ENCODE measurements at places on chromosomes 7 and 10.

- DNase-seq = peak; percentile 33
- H3K4me1 ChIP-seq = peaks cover 4% of the 10 kb centered on the region
- H3K4me3 ChIP-seq = no peak overlapping the region
- H3K27ac ChIP-seq = no peak overlapping the region
- no peaks in the 10 kb centered on the region for H3K36me3 ChIP-seq
Measured at GRCh38 chr10:11724938-11725776, 17.0 kb upstream of the ECHDC3 start.

DNA sequence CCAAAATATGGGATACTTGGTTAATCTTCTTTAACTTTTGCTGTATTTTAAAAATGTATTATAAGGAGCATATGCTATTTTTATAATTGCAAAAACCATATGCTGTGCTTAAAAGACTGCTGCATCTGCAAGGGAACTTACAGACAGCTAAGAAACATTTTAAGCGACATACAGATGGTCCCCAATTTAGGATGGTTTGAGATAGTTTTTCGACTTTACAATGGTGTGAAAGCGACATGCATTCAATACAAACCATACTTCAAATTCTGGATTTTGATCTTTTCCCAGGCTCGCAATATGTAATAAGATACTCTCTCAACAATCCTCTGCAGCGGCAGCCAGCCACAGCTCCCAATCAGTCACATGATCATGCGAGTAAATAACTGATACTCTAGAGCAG is 73.2 kb downstream of the SHTN1 start:
- no peak overlapping the region for H3K4me3 ChIP-seq
- H3K27me3 ChIP-seq = no peaks in the 10 kb centered on the region
- H3K27ac ChIP-seq = no peak overlapping the region
- no peaks in the 10 kb centered on the region for H3K4me1 ChIP-seq
- DNase-seq = no peak
- H3K36me3 ChIP-seq = no peaks in the 10 kb centered on the region

- no peak overlapping the region for H3K4me3 ChIP-seq
- no peak overlapping the region for H3K27ac ChIP-seq
- no peaks in the 10 kb centered on the region for H3K36me3 ChIP-seq
- DNase-seq = no peak
- no peaks in the 10 kb centered on the region for H3K4me1 ChIP-seq
Measured at GRCh38 chr10:124602121-124602561, 140.5 kb downstream of the LHPP start.

DNA sequence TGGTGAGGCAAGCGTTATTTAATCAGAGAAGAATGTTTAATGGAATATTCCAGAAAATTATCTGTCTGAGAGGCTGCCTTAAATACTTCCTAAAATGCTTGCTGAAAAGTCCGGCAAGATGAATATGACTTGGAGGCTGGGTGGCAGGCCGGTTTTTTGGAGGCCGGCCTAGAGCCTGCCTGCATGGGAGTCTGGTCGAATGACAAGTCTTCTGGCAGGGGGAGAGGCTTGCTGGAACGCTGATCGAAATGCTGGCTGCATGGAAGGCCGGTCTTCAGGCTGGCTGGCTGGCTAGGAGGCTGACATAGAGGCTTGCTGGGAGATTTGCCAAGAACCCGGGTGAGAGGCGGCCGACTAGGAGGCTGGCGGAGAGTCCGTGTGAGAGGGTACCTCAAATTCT is 135.7 kb downstream of the OR13A1 start:
- H3K27ac ChIP-seq = no peak overlapping the region
- no peaks in the 10 kb centered on the region for H3K36me3 ChIP-seq
- no peak overlapping the region for H3K4me3 ChIP-seq
- H3K27me3 ChIP-seq = peaks cover 2% of the 10 kb centered on the region

GRCh38 chr7:102305414-102306268 is 19.0 kb downstream of the SH2B2 start:
- no peaks in the 10 kb centered on the region for H3K36me3 ChIP-seq
- no peak for DNase-seq
- no peaks in the 10 kb centered on the region for H3K27me3 ChIP-seq
- no peak overlapping the region for H3K4me3 ChIP-seq
- peaks cover 8% of the 10 kb centered on the region for H3K4me1 ChIP-seq

DNA sequence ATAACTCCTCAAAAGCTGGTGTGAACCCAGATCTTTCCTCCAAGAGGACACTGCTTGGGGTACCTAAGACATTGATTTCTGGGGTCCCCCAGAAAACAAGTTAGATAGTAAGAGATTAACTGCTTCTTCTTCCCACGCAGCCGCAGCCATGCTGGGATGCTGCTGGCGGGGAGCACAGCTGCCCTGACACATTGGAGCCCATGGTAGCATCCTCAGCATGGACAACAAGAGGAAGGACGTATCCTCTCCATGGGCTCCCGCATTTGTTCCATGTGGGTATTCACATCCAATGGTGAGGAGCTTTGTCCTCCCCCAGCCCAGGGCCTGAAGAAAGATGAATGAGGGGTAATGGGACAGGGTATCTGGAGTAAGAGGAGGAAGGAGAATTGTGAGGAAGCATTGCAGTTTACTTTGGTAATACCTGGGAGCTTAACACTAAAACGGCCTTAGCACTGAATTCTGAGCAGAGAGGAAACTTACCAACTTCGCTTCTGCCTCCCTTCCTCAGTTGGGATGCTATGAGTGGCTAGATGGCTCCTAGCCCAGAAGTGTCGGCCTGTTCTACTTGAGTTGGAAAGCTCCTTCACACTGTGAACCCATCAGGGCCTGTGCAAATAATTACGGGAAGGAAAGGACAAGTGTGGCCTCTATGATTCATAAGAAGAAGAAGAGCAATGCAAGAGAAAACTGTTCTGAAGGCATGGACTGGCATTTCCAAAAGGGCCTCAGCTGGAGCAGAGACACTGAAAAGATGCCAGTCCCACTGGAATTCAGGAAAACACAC is 43.9 kb downstream of the C10orf120 start:
- H3K27ac ChIP-seq = no peak overlapping the region
- DNase-seq = no peak
- no peak overlapping the region for H3K4me3 ChIP-seq
- peaks cover 27% of the 10 kb centered on the region for H3K27me3 ChIP-seq
- H3K36me3 ChIP-seq = no peaks in the 10 kb centered on the region

GRCh38 chr10:67282871-67283270 is 357.0 kb downstream of the LRRTM3 start:
- no peak for DNase-seq
- H3K4me1 ChIP-seq = no peaks in the 10 kb centered on the region
- H3K36me3 ChIP-seq = no peaks in the 10 kb centered on the region
- no peak overlapping the region for H3K4me3 ChIP-seq
- H3K27ac ChIP-seq = no peak overlapping the region

- peaks cover 6% of the 10 kb centered on the region for H3K36me3 ChIP-seq
- H3K27me3 ChIP-seq = no peaks in the 10 kb centered on the region
- DNase-seq = no peak
- peaks cover 2% of the 10 kb centered on the region for H3K4me1 ChIP-seq
- H3K27ac ChIP-seq = no peak overlapping the region
Measured at GRCh38 chr7:121503730-121504129, 107.6 kb upstream of the FAM3C start.

DNA sequence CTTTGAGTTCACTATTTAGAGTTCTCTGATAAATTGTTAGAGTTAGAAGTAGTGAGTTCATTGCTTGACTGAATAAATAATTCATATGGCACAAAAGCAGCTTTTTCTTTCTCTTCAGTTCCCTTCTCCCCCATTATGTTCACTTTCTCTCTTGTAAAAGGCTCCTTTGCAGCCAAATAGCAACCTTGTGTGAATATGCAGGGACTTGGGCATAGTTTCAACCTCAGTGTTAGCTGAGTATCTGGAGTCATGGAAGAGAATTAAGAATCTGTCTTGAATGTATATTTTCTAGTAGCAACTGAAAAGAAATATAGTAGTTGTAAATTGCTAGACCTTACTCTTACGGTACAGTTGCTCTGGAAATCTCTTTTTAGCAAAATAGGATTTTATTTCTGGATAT is 31.9 kb downstream of the ZEB1 start:
- no peaks in the 10 kb centered on the region for H3K36me3 ChIP-seq
- no peak overlapping the region for H3K27ac ChIP-seq
- H3K4me1 ChIP-seq = peaks cover 47% of the 10 kb centered on the region
- DNase-seq = no peak

- H3K27ac ChIP-seq = peak overlapping the region; percentile 89
- peaks cover 50% of the 10 kb centered on the region for H3K4me1 ChIP-seq
- peak overlapping the region; percentile 82 for H3K4me3 ChIP-seq
- no peak for DNase-seq
- H3K27me3 ChIP-seq = peaks cover 6% of the 10 kb centered on the region
Measured at GRCh38 chr10:93498166-93498565, 1.8 kb downstream of the CEP55 start.

DNA sequence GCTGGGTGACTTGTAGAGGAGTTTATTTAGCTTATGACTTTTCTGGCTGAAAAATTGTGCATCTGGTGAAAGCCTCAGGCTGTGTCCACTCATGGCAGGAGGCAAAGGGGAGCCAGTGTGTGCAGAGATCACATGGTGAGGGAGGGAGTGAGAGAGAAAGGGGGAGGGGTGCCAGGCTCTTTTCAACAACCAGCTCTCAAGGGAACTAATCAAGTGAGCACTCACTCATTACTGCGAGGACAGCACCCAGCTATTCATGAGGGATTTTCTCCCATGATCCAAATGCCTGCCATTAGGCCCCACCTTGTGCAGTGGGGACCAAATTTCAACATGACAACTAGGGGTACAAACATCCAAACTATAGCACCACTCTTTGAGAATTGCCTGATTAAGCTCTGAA is 590.2 kb downstream of the MAGI2 start:
- no peaks in the 10 kb centered on the region for H3K27me3 ChIP-seq
- no peak overlapping the region for H3K4me3 ChIP-seq
- H3K27ac ChIP-seq = no peak overlapping the region

GRCh38 chr10:23528419-23528818 is 89.5 kb downstream of the OTUD1 start:
- no peak overlapping the region for H3K27ac ChIP-seq
- no peak for DNase-seq
- H3K36me3 ChIP-seq = no peaks in the 10 kb centered on the region

DNA sequence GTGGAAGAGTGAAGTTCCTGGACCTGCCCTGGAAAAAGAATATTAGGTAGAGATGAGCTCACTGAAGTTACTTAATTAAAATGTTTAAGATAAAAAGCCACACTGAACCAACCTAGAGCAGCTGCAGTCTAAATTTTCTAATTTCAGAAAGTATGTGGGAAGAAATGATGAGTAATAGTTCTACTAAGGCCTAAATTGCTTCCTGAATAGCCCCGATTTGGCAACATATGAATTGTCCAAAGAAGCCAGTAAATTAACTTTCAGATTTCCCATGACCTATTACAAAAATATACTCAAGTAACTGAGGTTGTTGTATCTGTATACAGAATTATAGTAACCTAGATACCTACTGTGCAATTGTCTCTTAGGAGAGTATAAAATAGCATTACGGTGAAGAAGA is 312.6 kb downstream of the IPMK start:
- DNase-seq = no peak
- H3K27ac ChIP-seq = no peak overlapping the region
- no peak overlapping the region for H3K4me3 ChIP-seq
- no peaks in the 10 kb centered on the region for H3K36me3 ChIP-seq

DNA sequence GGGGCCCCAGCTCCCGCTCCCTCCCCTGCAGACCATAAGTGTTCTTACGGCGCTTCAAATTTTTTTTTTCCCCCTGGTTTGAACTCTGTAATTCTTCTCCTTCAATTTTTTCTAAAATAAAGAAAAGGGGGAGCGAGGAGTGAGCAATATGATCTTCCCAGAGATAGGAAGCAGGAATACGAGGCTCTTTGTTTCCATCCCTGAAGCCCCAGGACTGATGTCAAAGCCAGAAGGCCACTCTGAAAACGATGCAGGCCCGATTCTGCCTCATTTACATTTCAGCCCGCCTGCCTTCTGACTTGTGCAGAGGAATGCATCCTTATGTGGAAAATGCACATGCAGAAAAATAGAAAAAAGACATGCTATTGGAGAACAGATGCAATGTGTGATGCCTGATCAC is 401.5 kb upstream of the MKI67 start:
- no peaks in the 10 kb centered on the region for H3K4me1 ChIP-seq
- no peak for DNase-seq
- no peaks in the 10 kb centered on the region for H3K36me3 ChIP-seq
- H3K27me3 ChIP-seq = no peaks in the 10 kb centered on the region
- no peak overlapping the region for H3K27ac ChIP-seq

GRCh38 chr7:135467207-135467711 is 42.6 kb downstream of the CNOT4 start:
- H3K27me3 ChIP-seq = no peaks in the 10 kb centered on the region
- peaks cover 4% of the 10 kb centered on the region for H3K36me3 ChIP-seq
- H3K4me3 ChIP-seq = no peak overlapping the region

Measured in activated CD8-positive, alpha-beta T cell treated with anti-CD3 and anti-CD28 coated beads, Interleukin-2, amount 10 ng/mL, durations not matched to agents 7 days and 5 days (primary cell).